ENCODE measurements at places on chromosomes 12 and 14. TPM values are rescaled to one million over a fixed set of nuclear protein-coding genes. Genes with fewer than 3 reads are reported as not detected.

- no peak for DNase-seq
Measured at GRCh38 chr12:105393587-105393986, 63.1 kb downstream of the C12orf75 start.

DNA sequence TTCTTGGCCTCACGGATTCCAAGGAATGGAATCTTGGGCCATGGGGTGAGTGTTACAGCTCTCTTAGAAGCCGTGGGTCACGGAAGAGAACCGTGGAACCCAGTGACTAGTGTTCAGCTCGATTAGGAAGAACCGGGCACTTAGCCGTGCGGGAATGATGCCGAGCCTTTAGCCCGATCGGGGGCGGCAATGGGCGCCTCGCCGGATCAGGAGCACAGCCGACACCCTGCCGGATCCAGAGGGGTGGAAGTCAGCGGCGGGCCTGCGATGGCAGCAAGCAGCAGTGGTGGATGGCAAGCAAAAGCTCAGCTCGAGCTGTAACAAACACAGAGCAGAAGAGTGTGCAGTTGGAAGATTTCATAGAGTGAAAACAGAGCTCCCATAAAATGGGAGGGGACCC, 21.1 kb upstream of the ULK1 start:
- DNase-seq, result no peak

GRCh38 chr12:31122481-31122880, 48.8 kb downstream of the DDX11 start:
- no peak for DNase-seq

DNA sequence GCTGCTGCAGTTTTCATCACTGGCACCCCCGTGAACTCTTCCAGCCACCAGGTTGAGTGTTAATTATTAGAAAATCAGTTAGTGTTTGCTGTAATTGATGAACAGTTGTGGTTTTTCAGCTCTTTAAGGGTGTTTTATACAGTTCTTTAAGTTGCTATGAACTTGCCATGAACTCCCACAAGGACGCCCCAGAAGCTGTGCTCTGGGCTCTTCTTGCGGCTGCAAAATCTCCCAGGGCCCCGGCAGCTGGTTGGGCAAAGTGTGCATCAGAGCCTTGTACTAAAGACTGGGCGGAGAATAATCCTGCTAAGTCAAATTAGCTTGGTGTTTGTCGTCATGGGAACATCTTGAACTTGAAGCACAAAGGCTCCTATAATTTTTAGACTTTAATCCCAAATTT, 82.2 kb downstream of the EML1 start:
- DNase-seq, result no peak

VWF gene
- 0.23 TPM for total RNA-seq

DNA sequence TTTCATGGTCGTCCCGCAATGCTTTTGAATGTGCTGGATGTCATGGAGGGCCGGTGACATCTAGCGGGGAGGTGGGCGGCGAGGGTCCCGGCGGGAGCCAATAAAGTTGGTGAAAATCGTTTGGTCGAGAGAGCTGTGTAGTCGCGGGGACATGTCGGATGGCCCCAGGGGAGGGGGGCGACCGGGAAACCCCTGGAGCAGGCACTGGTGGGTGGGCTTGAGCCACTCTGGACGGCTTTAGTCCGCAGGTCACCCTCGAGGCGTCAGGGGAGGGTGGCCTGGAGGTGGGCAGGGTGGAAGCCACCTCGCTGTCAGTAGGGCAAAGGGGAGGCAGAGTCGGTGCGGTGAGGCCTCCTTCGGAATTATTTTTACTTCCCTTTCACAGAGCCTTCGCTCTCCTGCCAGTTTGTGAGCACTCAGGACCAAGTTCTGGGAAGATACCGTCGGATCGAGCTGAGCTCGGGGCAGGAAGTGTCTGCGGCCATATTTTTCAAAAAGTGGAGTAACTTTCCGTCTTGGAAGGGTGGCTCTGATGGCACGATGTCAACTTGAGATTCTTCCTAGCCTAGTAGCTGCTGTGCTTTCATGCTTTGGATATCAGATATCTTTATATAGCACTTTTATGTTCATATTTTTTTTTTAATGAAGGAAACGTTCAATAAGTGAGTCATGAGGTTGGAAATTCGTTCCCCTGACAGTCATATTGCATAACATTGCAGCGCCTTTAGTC, 28.2 kb downstream of the WBP11 start:
- DNase-seq, result no peak

GRCh38 chr14:92724516-92725340, 23.7 kb downstream of the LGMN start:
- DNase-seq, result no peak

DNA sequence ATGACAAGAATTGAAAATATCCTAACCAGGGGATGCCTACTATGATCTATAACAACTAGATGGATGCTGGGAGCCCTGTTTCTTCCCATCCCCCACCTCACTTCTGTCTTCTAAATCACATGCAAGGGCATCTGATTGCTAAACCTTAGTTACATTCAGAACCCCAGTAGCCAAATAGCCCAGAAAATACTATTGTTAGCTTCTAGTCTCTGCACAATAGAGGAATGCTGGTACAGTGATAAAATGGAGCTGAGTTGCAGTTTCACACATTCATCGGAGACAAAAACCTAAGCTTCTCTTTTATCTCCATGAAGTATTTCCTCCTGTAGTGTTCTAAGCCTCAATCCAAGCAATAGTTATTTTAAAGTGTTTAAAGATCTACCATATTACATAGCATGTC, 942.9 kb downstream of the RPS29 start:
- DNase-seq, result no peak

FKBP4 gene
- total RNA-seq, result 97.5 TPM

DNA sequence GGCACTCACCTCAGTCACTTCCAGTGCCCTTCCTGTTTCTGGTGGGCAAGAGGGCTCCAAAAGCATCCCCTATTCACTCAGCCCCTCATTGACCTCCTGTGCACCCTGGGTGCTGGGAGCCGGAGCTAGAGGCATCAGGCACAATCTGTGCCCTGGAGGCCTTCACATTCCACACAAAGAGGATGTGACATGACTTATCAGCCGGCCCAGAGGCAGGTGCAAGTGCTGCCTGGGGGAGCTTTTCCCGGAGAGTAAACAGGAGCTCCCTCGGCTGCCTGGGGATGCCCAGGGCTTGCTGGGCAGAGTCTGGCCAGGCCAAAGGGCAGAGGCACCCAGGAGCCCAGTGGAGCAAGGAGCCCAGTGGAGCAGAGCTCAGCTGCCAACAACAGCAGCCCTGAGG, 64.5 kb downstream of the BCL11B start:
- DNase-seq, result no peak

IFI27 gene
- total RNA-seq, result 2,076 TPM

BMAL2 gene
- 14.7 TPM for total RNA-seq

GRCh38 chr14:88289234-88289633, 33.8 kb downstream of the KCNK10 start:
- DNase-seq, result peak; percentile 12

TSHR gene
- total RNA-seq, result not detected

KRT83 gene
- total RNA-seq, result not detected

- no peak for DNase-seq
Measured at GRCh38 chr12:40002178-40003169, 103.4 kb downstream of the SLC2A13 start.

- DNase-seq, result no peak
Measured at GRCh38 chr14:99463974-99464373, 16.7 kb downstream of the SETD3 start.

Measured in H4 (cell line).